HEK293T (cell line): ENCODE measurements at places on chromosomes 2 and 18.

GRCh38 chr2:98854682-98855081, 81.3 kb downstream of the CRACDL start:
- DNase-seq, result no peak

DNA sequence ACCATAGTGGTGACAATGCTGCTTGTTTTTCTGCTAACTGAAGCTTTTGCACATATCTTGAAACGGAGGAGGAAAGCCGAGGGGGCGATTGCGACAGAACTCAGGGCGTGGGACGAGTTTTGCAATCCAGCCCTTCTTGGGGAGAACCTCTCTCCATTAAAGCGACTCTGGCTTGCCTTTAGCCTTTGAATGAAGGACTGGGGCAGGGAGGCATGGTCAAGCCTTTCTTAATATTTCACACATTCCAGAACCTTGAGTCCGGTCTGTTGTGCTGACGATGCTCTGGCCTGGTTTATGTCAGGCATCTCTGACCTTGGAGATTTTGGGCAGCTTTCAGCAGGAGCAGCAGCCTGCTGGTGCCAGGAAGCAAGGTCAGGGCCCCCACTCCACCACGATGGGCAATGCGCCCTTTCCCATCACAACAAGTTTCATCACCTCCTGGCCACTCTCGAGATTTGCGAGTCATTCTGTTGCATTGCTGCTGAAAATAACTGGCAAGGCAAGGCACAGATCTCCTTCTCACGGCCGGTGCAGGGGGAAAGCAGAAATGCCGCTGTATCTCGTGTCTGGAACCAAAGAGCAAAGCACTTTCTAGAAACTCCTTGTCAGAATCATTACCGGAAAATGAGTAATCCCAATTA, 10.8 kb downstream of the EMILIN2 start:
- DNase-seq, result no peak

GRCh38 chr2:149112713-149113112, 74.2 kb downstream of the LYPD6B start:
- DNase-seq, result no peak

GRCh38 chr2:11364565-11364887, 20.1 kb upstream of the ROCK2 start:
- no peak for DNase-seq

DNA sequence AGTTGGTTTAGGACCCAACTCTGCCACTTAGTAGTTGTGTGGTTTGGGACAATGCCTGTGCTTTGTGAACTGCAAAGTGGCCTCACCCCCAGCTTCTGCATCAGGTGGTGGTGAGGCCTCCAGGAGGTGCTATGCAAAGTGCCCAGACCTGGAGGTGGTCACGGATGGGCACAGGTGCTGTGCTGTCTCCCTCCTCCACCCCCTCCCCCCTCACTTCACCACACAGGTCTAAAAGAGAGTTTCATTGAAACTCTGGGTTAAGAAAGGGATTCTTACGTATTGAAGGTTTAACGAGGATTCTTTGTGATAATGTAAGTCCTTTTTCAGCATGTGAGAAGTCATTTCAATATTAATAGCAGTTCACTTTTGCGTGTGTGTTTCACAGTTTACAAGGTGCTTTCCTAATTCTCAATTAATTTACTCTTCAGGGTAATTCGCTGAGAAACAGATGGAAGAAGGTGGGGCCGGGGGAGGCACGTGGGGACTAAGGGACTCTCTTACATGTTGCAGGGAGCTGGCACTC, 369.9 kb downstream of the LPIN1 start:
- DNase-seq, result no peak

- no peak for DNase-seq
Measured at GRCh38 chr2:222336442-222336841, 37.6 kb upstream of the PAX3 start.

DNA sequence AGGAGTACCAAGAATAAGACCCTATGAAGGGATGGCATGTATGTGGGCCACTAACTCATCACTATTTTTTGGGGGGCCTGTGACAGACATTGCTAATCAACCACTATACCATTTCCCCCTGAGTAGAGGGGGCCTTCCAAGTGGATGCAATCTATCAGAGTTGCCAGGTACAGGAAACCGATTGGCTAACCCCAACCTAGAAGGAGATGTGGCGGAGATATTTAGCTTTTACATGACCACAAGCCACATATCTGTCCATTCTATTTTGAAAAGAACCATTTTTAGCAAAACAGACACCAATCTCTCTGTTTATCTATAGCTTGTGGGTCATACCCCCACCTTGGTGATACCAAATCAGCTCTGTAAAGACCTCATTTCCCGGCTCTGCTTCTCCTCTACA, 51.0 kb downstream of the PAX8 start:
- no peak for DNase-seq

DNA sequence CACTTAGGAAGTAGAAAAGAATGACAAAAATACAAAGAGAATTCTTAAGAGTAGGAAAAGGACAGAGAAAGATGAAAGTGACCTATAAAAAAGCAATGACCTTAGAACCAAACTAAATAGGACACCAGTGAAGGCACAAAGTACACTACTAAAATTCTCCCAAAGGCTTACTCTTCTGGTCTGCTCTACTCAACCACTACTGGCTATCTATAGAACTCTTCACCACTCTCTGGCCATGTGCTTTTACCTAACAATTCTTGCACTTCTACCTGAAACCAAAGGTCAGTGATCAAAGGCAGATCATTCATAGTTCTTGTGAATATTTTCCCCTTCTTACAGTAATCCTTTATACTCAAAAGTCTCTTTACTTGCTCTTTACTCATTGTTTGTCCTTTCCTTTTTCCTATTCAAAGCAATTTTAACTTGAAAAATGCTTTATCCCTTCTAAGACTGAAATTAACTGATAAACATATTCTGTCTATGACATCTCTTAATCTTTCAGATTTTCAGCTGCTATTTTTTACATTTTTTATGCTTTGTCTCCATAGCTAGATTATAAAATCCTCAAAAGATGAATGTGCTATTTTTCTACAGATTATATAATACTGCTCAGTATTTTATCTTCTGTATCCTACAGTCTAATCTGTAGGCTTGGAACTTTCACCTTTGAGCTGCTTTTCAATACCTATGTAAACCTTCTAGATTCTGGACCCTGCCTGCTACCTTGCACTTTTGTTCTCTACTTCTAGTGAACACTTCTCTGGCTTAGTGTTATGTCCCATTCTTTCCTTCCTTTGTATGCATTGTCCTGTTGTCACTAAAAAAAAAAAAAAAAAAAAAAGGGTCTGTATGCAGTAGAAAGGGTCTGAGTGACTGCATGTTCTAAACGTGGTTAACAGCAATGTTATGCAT, 64.6 kb downstream of the NCKAP1 start:
- no peak for DNase-seq

GRCh38 chr18:70313640-70314039, 24.8 kb downstream of the SOCS6 start:
- DNase-seq, result no peak

- DNase-seq, result no peak
Measured at GRCh38 chr2:150595803-150596470, 108.5 kb upstream of the RND3 start.

DNA sequence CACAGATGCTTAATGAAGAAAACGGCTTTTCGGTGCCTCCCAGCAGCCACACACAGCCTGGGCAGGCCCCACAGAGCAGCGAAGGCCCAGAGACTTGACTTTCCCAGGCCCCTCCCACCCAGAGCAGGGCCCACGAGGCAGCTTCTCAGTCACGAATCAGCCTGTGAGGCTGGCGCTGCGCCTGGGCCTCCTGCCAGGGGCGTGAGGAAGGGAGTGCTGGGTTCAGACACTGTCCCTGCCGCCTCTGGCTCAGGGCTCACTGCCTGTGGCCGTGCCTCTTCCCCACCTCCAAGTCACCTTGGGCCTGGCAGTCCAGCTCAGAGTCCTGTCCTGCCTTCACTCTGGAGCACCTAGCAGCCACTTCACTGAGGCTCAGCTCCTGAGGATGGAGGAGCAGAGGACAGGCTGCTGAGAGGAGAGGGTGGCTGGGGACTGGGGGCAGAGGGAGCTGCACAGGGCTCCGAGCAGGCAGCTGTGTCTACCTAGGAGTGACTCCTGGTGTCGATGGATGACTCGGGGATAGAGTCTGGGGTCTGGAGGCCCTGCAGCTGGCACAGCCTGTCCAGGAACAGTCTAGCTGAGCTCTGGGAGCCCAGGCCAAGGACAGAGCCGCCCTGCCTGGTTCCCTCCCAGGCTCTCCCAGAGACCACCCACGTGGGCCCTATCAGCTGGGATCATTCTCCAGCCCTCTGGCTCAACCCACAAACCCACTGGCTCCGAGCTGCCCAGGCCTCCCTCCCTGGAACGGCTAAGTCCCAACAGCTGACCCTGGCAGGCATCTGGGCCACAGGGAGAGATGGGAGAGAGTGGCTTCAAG, 36.4 kb upstream of the FOSL2 start:
- DNase-seq, result no peak

GRCh38 chr2:36677996-36678605, 18.4 kb upstream of the VIT start:
- DNase-seq, result no peak

GRCh38 chr2:105055613-105056012, 17.7 kb downstream of the MRPS9 start:
- DNase-seq, result no peak

- no peak for DNase-seq
Measured at GRCh38 chr2:119523383-119523951, 816 bp downstream of the SCTR start.

GRCh38 chr18:76981396-76981968, 151.1 kb downstream of the MBP start:
- no peak for DNase-seq

- DNase-seq, result peak; percentile 53
Measured at GRCh38 chr2:45067859-45068570, 58.8 kb upstream of the SIX2 start.

DNA sequence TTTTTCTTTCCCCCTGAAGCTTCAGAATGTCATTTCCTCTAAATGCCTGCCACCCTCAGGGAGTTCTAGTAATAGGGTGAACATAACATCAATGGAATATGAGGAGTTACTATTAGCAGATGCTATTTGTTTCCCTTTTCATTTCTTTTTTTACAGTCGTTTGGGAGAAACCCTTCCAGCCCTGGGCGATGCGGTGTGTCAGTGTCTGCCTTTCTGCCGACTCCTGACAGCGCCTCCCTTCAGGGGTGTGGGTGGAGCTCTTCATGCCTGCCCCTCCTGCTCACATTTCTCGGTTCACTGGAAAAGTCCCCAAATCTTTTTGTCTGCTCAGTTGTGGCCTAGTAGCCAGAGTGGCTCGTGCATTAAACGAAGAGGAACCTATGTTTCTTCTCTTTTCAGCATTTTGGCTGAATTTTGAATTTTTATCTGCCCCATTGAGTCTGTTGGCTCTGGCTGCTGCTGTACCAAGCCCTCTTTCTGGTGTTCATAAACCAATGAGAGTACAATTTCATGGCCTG, 72.3 kb downstream of the FMNL2 start:
- DNase-seq, result peak; percentile 60

DNA sequence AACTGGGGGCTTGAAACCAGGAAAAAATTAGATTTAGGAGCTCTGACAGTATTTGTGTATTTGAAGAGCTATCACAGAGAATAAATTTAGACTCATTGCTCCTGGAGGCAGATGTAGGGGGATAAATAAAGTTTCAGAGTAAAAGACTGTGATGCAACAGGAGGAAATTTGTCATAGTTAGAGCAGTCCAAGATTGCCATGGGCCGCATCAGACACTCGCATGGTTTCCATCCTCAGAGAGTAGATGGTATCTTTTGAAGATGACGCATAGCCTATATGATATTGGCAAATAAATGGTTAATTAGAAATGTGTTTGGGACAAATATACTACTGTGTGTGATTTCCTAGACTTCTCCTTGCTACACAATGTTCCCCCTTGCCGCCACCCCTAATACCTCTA, 170.5 kb downstream of the FTCDNL1 start:
- DNase-seq, result no peak

- DNase-seq, result peak; percentile 34
Measured at GRCh38 chr2:24919037-24919505, 966 bp downstream of the ADCY3 start.
